ENCODE measurements at places on chromosomes 7 and 10.

GRCh38 chr7:124813994-124814798 lies 48.6 kb upstream of the GPR37 start:
- DNase-seq = no peak

GRCh38 chr7:104130726-104131125 lies 77.1 kb downstream of the ORC5 start:
- no peak for DNase-seq

DNA sequence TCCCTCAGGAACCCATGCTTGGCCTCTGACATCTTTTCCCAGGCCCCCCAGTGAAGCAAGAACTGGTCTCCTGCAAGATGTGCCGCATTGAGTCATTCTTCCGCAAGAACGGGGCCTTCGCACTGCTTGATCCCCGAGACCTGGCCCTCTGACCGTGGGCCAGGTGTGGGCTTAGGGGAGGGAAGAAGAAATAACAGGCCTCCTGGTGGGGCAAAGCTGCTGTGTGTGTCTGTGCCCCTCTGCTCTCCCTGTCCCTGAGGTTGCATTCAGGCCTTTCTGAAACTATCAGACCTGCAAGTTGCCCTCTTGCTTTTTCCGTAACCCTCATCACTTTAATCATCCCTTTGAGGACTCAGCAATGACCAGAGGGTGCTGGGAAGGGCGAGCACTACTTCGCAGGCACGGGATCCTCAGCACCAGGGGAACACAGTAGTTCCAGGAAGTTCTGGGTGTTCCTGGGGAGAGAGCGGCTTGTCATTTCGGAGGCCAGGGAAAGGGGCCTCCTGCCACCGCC lies 6.0 kb downstream of the ATP6V1F start:
- DNase-seq = no peak

- DNase-seq = no peak
Measured at GRCh38 chr7:1531263-1531978, 919 bp downstream of the MAFK start.

- peak; percentile 38 for DNase-seq
Measured at GRCh38 chr7:116180302-116180701, 30.0 kb upstream of the TES start.

DNA sequence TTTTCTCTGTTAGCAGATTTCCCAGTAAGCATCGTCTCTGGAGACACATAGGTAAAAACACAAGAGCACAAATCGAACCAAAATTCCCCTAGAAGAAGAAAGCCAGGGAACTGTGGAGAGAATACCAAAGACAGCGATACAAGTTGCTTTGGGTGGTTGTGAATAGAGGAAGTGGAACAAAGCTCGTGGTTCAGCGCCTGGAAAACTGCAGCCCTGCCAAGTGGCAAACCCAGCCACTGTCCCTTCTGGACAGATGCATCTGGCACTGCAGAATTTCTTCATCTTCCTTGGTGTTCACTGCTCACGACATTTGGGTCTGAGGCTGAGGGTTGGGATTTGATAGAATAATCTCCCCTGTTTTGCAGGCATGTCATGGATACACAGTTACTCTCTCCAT lies 733.8 kb downstream of the PARD3 start:
- no peak for DNase-seq

DNA sequence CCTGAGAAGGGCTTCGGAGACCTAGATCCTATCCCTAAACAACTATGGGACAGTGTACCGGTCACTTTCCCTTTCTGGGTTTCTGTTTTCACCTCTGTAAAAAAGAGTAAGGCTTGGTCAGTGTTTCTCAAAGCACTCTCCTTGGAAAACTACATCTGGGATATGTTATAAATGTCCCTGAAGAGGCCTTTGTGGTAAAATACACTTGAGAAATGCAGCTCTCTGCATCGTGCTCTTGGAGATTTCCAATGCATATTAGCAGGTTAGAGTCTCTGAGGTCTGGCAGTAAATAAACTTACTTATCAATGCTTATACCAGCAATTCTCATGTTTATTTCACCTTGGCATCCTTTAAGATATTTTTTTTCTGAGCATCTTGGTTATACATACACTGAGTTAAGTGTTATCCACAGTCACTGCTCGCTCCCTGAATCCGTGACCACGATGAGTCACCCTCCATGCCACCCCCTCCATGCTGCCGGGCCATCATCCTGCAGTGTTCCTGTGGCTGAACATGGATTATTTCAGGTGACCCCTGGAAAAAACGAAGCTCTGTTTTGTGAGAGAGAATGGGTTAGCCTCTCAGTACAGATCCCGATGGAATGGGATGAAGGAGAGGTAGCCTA lies 3.3 kb upstream of the TBXAS1 start:
- DNase-seq = no peak

GRCh38 chr7:4766666-4767519 lies 8.5 kb upstream of the AP5Z1 start:
- DNase-seq = no peak

DNA sequence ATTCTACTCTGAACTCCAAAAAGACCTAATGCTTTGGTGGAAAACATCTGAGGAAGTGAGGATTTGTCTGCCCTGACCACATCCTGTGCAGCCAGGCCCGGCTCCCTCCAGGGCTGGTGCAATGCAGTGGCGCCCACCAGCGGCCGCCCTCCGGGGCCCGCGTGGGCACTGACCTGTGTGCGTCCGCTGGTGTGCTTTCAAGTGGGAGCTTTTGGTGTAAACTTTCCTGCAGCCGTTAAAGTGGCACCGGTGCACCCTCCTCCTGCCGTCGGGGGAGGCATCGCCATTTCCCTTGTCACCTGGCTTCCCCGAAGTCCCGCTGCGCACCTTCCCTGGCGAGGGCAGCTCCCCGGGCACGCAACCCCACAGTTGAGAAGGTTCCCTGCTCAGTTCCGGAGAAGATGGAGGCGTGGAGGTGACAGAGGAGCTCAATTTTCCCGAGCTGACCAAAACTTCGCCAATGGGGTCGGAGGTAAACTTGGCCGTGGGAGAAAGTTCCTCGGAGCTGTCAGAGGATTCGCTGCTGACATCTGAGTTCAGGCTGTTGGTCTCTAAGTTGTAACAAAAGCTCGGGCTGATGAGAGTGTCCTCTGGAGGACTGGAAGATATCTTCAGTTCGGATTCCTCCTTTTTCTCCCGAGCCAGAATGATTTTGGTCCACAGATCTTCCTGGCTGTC lies 3.4 kb downstream of the KLF6 start:
- no peak for DNase-seq

GRCh38 chr10:120486671-120487205 lies 29.7 kb downstream of the PLPP4 start:
- no peak for DNase-seq

- no peak for DNase-seq
Measured at GRCh38 chr7:121083138-121083789, 94.8 kb downstream of the CPED1 start.

DNA sequence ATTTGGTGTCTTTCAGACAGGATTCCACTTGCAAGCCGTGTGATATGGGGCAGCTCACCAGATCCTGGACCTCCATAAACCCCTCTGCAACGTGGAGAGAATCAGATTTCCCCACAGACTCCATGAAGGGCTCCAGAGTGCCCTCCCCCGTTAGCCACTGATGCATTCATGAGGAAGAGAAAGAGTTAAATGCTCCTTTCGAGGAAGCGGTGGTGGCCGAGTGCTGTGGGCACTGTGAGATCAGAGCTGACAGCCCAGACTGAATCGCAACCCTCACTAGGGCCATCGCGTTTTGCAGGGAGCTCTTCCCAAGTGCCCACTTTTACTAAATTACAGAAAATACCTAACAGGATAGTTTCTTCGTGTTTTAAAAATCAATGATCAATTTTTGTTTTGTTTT lies 226.3 kb upstream of the ZNF32 start:
- DNase-seq = no peak

DNA sequence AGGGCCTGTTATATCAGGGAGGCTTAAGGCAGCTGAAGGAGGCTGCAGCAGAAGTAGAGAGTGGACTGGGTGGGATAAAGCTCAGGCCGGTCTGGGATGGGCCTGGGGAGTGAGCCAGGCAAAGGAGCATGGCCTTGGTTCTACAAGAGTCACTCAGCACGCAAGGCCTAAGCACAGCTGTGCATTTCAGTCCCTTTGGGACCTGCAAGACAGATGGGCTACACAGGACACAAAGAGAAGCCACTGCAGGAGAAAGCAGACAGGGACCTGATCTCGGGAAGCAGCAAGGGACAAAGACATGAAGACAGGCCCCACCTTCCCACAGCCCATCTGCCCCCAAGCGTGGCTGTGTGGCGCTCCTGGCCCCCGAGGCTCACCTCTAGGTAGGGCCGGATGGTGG lies 29.4 kb downstream of the RRP12 start:
- no peak for DNase-seq

- DNase-seq = no peak
Measured at GRCh38 chr7:122182081-122182480, 38.0 kb upstream of the AASS start.

DNA sequence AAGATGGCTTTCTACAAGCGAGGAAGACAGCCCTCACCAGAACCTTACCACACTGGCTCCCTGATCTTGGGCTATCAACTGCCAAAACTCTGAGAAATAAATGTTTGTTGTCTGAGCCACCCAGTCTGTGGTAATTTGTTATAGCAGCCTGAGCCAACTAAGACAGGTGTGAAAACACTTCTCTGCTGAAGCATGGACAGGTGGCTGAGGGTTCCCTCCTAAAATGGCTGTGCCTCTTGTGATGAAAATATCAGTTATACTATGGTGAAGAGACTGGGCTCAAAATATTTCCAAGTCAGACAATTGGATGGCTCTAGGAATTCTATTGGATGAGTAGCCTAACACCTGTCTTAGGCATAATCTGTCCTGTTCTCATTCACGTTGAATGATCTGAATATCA lies 78.1 kb downstream of the CDK1 start:
- peak; percentile 20 for DNase-seq

- DNase-seq = no peak
Measured at GRCh38 chr7:157494506-157495176, 157.8 kb downstream of the DNAJB6 start.

GRCh38 chr10:122375679-122376160 lies 1.2 kb downstream of the PLEKHA1 start:
- DNase-seq = no peak

- no peak for DNase-seq
Measured at GRCh38 chr7:131326576-131326975, 1.1 kb upstream of the MKLN1 start.
